ENCODE measurements at places on chromosomes 4 and X. TPM values are rescaled to one million over a fixed set of nuclear protein-coding genes. Genes with fewer than 3 reads are reported as not detected.

The JCHAIN gene
- 0.68 TPM for total RNA-seq

The TCEAL4 gene
- total RNA-seq = 71.1 TPM

The GAGE12J gene
- not detected for total RNA-seq

The NEUROG2 gene
- total RNA-seq = not detected

The ELF4 gene
- total RNA-seq = 17.3 TPM

GRCh38 chr4:137663251-137664045 is 131.2 kb upstream of the PCDH18 start:
- H3K4me3 ChIP-seq = no peak overlapping the region
- H3K27ac ChIP-seq = no peak overlapping the region
- H3K4me1 ChIP-seq = peaks cover 4% of the 10 kb centered on the region
- H3K27me3 ChIP-seq = no peaks in the 10 kb centered on the region

DNA sequence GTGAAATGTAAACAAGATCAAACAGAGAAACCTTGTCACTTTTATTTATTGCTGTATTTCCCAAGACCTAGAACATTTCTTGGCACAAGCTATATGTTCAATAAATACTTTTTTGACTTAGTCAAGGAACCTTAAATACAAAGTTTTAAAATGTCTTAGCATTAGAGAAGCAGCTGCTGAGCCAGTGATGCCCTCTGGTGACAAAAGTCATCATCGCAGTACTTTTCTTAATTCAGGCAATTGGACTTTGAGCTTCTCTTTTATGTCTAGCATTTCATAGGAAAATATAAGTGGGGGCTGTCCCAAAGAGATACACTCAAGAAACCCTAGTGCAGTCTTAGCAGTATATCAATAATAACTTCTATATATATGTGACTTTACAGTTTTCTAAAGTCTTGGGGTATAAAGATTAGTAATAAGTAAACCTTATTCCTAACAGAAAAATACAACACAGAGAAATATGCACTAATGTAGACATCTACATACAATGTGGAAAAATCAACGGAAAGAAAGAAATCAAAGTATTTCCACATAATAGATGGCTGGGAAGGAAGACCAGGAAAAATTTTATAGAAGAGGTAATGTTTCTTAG is 118.4 kb downstream of the DTHD1 start:
- no peak overlapping the region for H3K27ac ChIP-seq
- H3K36me3 ChIP-seq = no peaks in the 10 kb centered on the region
- no peak for DNase-seq
- H3K27me3 ChIP-seq = no peaks in the 10 kb centered on the region
- H3K4me3 ChIP-seq = no peak overlapping the region

DNA sequence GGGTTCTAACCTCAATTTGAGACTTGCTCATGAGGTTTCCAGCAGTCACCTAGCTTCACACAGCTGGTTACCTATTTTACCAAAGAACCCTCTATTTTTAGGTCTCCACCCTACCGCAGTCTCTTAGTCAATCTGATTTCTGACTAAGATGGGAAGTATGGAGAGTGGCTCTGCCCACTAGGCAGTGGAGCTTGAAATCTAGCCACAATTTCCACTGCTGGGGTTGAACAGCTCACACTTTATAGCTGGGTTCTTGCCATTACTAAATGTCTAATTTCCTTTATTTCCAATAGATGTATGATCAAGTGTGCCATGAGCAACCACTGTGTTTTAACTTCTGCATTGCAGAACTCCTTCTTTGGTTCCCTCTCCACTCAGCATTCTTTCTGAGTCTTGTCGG is 43.1 kb downstream of the GASK1B start:
- H3K27me3 ChIP-seq = no peaks in the 10 kb centered on the region
- no peak overlapping the region for H3K27ac ChIP-seq
- H3K4me3 ChIP-seq = no peak overlapping the region
- no peaks in the 10 kb centered on the region for H3K36me3 ChIP-seq
- DNase-seq = no peak

DNA sequence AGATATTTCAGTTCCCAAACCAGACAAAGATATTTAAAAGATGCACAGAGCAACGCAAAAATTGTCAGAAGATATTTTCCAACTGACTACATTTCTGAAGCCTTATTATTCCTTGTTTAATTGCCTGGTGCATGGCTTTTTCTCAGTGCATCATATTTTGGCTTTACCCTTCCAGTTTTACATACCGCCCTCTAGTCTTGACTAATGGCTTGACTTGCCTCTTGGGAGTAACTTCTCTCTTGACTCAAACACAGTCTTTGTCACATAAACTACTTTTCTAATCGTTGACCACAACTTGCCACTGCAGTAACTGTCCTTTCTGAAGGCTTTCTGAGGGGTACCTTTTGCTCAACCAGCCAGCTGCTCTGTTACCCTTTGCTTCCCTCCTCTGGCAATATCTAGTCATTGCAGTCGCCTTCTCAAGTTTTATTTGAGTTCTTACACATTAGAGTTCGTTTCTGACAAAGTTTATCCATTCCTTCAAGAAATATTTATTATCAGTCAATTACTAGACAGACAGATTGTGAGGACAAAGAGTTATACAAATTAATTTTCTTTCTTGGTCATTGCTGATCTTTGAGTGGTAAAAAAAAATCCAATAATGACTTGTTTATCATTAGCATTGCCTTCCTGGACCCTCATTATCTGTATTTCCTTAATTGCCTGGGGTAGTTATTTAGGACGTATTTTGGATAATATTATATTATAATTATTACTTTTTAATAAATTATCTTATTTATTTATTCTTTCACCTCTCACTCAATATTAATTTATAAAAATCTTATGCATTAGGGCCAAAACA is 506.9 kb upstream of the PCDH10 start:
- no peak overlapping the region for H3K4me3 ChIP-seq
- DNase-seq = no peak
- H3K27me3 ChIP-seq = no peaks in the 10 kb centered on the region
- no peak overlapping the region for H3K27ac ChIP-seq

- no peak for DNase-seq
- H3K36me3 ChIP-seq = peaks cover 38% of the 10 kb centered on the region
- no peaks in the 10 kb centered on the region for H3K4me1 ChIP-seq
Observed at GRCh38 chr4:77950203-77950602, 87.6 kb downstream of the MRPL1 start.

DNA sequence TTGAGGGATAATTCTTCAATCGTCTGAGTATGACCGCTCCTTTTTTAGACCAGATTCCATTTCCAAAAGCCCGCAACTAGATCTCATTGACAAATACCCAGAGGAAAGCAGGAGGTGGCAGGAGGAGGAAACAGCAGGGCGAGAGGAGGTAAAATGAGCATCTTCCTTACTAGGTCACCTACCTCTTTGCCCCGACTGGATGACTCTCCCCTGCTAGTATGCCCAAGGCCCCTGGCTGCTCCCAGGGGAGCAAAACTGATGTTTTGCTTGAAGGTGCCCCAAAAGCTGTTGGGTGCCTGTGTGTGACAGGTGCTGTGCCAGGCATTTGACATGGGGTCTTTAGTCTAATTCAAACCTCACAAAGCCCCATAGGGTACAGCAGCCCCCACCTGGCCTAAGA is 48.9 kb downstream of the C4orf50 start:
- no peak for DNase-seq
- no peak overlapping the region for H3K27ac ChIP-seq
- H3K4me3 ChIP-seq = no peak overlapping the region
- no peaks in the 10 kb centered on the region for H3K4me1 ChIP-seq

DNA sequence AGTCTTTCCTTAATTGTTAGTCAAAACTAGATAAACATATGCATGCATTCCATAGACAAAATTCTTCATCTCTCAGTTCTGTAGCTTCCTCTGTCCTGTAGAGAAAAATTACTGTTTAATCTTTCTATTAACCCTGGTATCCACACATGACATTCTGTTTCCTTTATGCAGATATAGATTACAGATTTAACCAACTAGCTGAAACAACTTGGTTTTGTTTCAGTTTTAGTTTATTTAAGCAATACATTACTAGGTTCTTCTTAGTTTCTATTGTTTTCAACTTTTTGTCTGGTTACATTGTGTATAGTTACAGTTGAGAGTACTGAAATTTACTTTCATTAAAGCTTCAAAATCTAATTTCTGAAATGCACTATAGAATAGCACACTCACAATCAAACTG is 933.9 kb upstream of the EPHA5 start:
- H3K27ac ChIP-seq = no peak overlapping the region
- DNase-seq = no peak
- no peaks in the 10 kb centered on the region for H3K36me3 ChIP-seq
- H3K4me1 ChIP-seq = no peaks in the 10 kb centered on the region

GRCh38 chr4:169885893-169886292 is 128.1 kb upstream of the HPF1 start:
- DNase-seq = no peak
- no peaks in the 10 kb centered on the region for H3K4me1 ChIP-seq
- no peaks in the 10 kb centered on the region for H3K27me3 ChIP-seq
- no peak overlapping the region for H3K27ac ChIP-seq
- no peaks in the 10 kb centered on the region for H3K36me3 ChIP-seq
- H3K4me3 ChIP-seq = no peak overlapping the region

DNA sequence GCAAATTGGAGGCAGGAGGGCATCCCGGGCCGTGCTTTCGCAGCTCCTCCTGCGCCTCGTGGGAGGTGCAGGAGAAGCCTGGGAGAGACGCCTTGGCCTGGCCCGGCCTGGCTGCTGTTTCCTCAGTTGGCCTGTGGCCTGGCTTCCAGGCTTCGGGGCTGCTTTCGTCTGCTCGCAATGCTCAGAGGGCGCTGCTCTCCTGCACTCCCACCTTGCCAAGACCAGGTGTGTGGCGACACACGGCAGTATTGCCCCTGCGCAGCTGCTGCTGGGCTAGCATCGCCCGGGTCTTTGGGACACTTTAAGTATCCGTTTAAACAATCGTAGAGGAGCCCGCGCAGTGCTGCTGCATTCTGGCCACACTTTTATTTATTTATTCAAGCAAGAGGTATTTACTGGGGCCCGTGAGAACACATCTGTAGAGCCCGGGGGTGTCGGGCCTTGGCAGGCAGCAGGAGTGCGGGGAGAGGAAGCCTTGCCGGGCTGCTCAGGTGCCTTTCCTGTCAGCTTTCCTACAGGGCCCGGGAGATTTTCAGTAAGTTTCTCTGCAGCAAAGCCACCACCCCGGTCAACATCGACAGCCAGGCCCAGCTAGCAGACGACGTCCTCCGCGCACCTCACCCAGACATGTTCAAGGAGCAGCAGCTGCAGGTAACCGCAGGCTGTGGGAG is 26.2 kb upstream of the HGFAC start:
- peaks cover under 1% of the 10 kb centered on the region for H3K4me1 ChIP-seq
- peak; percentile 45 for DNase-seq
- H3K4me3 ChIP-seq = no peak overlapping the region
- peaks cover 56% of the 10 kb centered on the region for H3K36me3 ChIP-seq

GRCh38 chr4:26204249-26204825 is 116.5 kb upstream of the RBPJ start:
- H3K4me1 ChIP-seq = peaks cover 37% of the 10 kb centered on the region
- H3K4me3 ChIP-seq = no peak overlapping the region
- H3K36me3 ChIP-seq = no peaks in the 10 kb centered on the region

DNA sequence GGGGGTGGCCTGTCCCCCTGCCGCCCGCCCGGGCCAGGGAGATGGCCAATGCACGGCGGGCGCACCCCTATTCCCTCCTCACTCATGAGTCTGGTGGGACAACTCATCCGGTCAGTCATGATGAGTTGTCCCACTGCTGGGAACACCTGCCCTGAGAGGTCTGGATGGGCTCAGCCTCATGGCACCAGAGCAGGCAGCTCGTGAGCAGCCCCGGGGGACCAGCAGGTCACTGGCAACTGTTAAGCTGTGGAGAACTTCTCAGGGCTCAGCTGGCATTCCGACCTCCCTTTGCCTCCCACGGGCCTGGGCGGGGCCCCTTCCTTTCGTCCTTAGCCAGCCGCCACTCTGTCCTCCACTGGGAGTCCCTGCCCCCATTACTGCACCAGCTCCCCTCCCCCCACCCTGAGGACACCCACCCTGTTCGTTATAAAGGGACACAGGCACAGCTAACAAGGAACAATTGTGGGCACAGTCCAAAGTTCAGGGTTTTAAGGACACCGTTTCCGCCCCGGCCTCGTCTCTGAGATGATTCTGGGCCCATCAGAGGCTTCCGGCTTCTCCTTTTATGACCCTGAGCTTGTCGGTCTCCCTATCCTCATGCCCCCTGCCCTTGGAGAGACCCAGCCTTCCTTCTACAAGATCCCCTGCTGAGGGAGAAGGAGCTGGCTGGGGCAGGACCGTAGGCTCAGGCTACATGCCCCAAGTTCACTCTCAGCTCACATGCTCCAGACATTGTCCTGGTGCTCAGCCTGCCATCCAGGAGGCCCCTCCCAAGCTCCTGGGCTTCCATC is 14.6 kb upstream of the KIAA0232 start:
- DNase-seq = no peak
- H3K36me3 ChIP-seq = no peaks in the 10 kb centered on the region
- peaks cover 46% of the 10 kb centered on the region for H3K4me1 ChIP-seq
- H3K27me3 ChIP-seq = no peaks in the 10 kb centered on the region
- H3K4me3 ChIP-seq = no peak overlapping the region
- no peak overlapping the region for H3K27ac ChIP-seq

DNA sequence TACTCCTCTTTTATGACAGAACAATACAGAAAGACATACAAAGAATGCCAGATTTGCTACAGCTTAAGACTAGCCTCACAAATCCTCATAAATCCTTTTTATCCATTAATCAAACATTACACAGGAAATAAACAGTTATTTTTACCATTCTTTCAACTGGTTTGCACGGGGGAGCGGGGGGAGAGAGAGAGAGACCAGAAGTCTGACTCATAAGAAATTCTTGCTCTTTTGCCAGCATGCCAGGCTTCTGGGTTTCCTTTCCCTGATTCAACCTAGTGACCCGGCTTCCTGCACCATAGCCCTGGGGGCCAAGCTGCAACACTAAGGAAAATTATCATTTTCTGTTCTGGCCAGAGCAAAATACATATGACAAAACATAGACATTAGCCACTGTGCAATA is 6.8 kb upstream of the RRAGB start:
- H3K4me1 ChIP-seq = no peaks in the 10 kb centered on the region
- no peak overlapping the region for H3K27ac ChIP-seq
- DNase-seq = no peak
- H3K4me3 ChIP-seq = no peak overlapping the region
- no peaks in the 10 kb centered on the region for H3K36me3 ChIP-seq

DNA sequence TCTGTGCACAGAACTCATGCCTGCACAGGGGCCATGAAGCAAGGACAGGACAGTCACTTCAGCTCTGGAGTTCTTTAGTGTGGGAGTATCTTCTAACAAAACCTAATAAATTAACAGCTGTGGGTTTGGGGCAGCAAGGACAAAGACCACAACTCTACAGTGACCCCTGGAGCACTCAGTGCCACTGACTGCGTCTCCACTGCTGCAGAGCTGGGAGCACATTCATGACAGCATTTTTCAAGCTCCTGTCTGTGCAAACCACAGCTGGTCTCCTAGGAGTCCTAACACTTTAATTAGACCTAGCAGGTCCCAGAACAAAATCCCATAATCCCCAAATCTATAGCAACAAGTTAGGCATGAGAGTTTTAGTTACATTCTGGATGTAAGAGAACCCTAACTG is 76.5 kb downstream of the RTL9 start:
- H3K36me3 ChIP-seq = no peaks in the 10 kb centered on the region
- H3K27ac ChIP-seq = no peak overlapping the region
- no peak overlapping the region for H3K4me3 ChIP-seq

GRCh38 chr4:7740866-7741525 is 198.7 kb downstream of the AFAP1 start:
- DNase-seq = no peak
- no peak overlapping the region for H3K4me3 ChIP-seq
- H3K27me3 ChIP-seq = no peaks in the 10 kb centered on the region
- no peaks in the 10 kb centered on the region for H3K36me3 ChIP-seq
- H3K27ac ChIP-seq = no peak overlapping the region

Data from suprapubic skin (tissue), 4 donors.